Endothelial cell (in vitro differentiated cells): ENCODE measurements at places on chromosomes 4 and X.

- no peak for DNase-seq
Observed at GRCh38 chr4:4269331-4269731, 20.6 kb downstream of the LYAR start.

DNA sequence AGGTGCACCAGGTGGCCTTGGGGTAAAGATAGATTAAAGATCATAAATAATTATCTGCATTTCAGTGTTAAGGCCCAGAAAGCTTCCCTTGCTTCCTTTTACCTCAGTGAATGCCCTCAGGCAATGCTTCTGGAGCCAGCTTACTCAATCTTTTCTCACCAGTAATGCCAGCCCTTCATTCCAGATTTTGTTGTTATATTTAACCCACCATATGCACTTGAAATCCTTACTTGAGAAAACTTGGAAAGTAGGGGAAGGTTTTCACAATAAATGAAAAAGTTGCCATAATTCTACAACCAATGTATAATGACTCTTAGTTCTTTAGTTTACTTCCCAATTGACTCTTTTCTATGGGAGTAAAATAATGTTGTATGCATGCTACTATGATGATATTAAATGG lies 17.1 kb upstream of the PBDC1 start:
- no peak for DNase-seq

DNA sequence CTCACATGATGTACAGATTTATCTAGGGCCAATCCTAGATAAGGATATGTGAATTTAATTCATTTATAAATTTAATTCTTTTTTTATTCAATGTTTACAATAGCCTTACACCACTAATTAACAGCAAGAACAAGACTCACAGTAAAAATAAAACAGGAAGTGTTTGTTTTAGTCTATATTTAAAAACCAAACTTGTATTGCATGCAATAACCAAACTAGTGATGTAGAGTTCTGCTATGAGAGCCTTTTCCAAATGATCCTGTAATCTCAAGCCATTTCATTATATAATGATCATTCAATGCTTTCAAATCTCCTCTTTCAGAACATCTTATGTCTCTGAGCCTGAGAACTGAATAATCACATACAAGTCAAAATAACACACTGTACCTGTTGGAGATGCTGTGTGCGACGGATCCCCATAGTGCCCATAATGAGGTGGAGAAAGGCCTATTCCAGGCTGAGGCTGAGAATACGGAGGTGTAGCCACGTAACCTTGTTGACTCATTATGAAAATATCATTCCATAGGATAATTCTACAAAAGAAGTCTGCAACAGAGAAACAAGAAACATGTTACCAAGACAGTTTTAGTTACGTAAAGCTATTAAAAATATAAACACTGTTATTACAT lies 2.6 kb downstream of the SEC24D start:
- no peak for DNase-seq

DNA sequence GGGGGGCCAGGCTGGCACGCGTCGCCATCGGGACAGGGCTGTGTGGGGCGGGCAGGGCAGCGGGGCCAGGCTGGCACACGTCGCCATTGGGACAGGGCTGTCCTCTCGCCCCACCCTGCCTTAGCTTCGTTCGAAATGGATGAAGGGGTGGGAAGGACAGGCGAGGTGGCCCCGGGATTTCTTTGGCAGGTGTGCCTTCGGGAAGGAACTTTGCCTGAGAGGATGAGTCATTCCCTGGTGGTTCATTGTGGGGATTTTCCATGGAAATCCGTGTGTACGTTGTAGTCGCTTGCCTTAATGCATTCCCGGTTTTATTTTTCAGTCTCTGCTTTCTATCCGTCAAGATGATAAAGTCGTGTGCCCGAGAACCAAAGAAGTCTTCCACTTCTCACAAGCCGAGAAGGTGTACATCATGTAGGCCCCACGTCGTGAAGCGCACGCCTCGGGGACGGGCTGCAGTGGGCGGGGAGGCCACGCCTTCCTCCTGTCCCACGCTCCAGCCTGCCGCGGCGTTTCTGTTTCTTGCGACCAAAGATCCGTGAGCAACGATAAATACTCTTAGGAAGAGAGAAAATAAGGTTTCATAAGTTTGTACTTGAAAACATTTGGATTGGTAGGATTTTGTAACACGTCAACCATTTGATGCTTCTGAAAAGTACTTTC lies 8.1 kb upstream of the UVSSA start:
- no peak for DNase-seq
